ENCODE measurements at places on chromosomes 3 and 15.
A peak's percentile ranks its signal among the peaks of the same experiment; 100 is the strongest.

DNA sequence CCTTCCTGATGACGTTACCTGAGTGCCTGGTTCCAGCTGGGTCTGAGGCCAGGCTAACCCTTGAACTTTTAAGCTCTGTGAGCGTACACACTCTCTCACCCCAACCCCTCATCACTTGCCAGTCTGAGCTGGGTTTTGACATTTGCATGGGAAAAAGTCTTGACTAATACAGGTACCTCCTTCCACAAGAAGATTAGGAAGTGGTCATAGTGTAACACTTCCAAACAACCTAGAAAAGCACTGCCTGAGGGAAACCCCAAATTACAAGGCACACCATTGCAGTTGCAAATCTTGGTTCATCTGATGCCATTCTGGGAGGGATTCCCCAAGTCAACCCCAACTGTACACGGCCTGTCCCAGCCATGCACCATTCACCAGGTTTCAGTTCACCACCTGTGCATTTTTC is 499.8 kb downstream of the FOXP1 start:
- DNase-seq = peak; percentile 56

- DNase-seq = no peak
Observed at GRCh38 chr15:46677491-46677890, 1039.8 kb upstream of the SEMA6D start.

DNA sequence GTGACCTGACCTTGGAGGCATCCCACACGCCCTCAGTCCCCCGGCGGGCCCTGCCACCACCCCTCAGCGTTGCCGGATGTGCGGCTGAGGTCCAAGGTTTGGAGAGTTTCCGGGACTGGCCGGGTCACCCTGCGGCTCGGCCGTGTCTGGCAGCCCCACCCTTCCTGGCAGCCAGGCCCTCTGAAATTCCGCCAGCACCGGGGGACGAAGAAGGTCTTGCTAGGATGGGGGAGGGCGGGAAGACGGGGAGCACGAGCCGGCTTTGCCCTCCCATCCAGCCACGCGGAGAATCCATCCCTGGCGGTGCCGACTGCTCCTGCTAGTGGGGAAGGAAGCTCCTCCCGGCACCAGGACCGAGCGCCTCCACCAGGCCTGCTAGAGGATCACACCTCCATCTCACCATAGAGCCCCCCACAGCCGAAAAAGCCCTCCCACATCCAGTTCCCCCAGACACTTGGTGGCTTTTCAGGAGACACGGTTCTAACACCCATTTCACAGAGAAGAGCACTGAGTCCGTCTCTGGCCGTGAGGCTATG is 81.5 kb downstream of the CPN2 start:
- no peak for DNase-seq

DNA sequence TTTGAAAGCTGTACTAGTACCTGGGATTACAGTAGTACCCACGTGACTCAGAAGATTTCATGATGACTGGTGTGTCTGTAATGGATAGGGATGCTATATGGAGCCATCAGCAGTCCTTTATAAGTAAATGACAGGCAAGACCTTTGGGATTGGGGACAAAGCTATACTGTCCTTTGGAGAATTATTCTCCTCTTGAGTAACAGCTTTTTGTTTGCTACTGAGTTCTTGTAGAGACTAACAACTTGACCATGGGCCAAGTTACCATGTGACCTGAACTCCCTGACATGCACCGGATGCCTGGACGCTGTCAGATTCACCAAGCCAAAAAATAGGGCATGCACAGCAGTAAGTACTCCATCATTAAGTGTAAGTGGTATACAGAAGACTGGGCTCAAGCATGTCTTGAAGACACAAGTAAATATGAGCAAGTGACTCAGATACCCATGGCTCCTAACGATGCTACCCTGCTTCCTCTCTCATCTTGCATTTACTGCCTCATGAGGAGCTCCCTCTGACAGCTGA is 12.9 kb downstream of the SEC11A start:
- no peak for DNase-seq

DNA sequence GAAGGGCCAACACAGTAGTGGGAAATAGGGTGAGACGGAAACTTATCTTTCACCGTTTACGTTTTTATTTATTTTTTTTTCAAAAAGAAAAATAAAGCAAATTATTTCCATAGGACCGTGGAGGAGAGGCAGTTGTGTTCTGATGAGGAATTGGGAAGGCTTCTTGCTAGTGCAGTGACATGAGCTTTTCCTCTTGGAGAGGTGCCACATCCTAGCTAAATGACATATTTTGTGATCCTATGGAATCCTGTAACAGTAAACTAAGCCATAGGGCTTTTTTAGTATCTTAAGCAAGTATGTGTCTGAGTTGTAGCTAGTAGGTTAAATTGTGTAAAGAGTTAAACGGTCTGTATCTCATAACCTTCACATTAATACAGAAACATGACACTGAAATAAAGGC is 609.9 kb downstream of the RBMS3 start:
- no peak for DNase-seq

DNA sequence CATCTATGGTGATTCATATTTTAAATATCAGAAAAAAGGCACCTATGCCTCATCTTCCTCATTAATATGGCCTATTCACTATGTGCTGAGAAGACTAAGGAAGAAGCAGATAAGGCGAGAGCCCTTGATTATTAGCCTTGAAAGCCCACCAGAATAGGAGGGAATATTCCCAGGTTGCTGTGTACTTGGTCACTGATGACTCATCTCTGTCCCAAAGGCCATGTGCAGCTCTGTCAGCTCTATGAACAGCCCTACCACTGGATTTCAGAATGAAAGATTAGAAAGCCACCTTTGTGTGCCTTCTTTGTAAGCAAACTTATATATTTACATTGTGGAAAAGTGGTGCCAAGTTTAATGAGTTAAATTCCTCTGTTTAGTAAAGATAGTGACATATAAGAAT is 211.5 kb downstream of the NFKBIZ start:
- DNase-seq = no peak

- DNase-seq = no peak
Observed at GRCh38 chr15:35182841-35183479, 97.9 kb upstream of the NANOGP8 start.

DNA sequence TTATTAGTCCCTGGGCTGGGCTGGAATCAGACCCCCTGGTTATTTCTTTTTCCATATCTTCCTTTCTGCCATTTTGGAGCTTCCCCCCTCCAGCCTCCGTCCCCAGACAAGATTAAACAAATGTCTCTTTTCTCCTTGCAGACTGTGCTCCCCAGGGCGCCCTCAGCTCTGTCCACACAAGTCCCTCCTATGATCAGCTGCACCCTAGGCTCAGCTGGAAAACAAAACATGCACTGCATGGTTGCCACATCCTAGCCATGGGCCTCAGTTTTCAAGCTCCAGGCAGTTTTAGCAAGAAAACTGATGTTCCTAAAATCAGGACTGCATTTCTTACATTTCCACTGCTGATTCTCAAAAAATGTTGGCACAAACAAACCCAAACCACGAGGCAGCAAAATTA is 23.5 kb upstream of the RFTN1 start:
- DNase-seq = no peak

DNA sequence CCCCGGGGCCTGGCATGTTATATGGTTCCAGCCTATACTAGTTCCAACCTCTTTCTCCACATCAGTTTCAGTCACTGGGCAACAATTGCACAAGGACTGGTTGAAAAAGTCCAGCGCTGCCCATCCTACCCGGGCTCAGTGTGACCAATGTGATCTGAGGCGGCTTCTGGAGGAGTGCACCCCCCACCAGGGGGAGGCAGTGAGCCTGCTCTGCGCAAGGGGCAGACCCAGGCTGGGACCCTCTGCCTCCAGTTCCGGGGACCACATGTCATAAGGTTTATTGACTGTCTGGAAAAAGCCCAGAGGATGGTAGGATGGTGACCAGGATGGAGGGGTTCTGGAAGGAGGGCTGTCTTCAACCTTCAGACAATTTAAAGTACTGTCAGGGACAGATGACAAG is 25.6 kb upstream of the NR2E3 start:
- DNase-seq = no peak

DNA sequence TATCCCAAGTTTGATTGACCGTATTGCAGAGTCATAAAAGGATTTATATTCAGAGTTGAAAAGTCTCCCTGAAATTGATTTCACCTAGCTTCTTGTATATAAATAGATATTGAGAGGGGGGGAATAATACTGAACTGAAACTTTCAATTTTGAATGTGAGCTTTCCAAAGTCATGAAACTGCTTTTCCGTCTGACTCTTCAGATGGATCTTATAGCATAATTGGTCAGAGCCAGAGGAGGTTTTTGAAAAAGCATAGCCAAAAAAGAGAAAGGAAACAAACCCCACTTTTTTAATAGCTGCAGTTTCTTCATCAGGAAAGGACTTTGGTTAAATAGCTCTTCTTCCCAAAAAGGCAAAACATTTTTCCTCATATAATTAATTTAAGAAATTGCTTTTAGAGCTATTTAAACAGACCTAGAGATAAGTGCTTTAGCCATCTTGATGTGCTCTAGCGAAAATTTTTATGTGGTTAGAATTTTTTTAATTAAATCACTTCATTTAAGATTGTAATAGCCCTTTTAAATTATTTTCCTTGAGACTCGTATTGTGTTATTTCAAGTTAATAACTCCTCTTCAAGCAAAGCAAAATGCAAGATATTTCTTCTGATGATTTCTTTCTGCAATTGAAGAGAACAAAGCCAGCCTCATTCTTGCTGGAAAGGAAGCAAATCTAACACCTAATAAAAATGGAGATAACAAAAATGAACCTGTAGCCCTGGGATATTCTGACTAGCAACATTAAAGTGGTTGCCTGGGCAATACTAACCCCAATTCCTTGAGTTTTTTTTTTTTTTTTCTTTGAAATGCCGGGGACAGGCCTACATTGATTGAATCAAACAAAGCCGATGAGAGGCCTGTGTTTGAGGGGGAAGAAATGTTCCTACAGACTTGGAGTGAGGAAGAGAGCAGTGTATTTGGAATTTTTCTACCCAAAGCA is 173.6 kb downstream of the PTPRG start:
- DNase-seq = no peak

DNA sequence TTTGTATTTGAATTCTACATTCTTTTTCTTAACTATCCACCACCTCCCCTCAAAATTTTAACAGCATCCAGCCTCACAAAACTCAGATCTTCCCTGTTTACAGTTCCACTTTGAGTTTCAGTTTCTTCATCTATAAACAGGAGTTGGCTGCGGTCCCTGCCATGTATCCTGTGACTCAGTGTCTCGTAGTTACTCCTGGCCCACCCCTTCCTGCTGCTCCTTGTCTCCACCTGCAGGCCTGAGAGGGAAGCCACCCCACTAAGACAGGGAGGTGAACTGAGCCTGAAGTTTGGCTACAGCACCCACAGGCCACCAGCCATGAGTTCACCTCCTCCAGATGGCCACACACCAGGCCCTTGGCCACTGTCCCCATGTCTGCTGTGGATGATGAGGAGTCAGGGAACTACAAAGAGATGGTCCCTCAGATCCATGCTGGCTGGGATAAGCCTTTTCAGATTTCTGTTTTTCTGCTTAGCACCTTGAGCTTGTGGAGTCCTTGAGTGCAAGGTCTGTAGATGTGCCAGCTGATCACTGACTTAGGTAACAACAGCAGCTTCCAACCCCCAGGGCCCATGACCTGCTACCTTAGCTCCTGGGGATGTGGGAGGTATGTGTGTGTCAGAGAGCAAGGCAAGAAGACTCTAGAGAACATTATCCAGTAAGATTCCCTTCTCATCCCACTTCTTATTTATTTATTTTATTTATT is 37.5 kb downstream of the CD86 start:
- DNase-seq = peak; percentile 70

DNA sequence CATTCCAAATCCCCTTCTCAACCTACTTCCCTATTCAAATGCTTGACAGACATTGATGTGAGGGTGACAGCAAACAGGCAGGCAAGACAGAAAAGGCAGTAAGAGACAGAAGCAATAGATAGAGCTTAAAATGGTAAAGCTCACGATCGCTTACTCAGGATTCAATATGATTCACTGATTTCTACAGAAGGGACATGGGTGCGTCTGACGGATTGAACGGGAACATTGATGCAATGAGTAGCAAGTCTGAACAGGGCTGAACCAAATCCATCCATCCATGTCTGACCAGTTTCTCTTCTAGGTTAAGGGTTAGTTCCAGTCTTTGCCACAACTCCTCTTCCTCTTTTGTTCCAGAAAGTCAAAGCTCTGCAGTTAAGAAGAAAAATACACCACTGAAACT is 35.1 kb downstream of the P2RY1 start:
- no peak for DNase-seq

DNA sequence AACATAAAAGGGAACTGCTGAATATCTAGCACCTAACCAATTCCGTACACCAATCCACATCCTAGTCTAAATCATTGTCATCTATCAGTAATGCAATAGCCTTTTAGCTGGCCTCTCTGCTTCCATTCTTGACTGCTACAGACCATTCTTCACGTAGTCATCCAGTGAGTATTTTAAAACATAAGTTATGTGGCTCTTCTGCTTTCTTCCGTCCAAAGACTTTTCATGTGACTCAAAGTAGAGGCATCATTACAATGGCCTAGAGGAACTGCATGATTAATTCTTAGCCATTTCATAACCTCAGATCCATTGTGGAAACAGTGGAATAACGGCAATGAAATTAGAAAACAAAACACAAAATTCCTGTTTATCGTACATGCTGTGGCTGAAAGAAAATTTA is 88.9 kb upstream of the CBLB start:
- no peak for DNase-seq

DNA sequence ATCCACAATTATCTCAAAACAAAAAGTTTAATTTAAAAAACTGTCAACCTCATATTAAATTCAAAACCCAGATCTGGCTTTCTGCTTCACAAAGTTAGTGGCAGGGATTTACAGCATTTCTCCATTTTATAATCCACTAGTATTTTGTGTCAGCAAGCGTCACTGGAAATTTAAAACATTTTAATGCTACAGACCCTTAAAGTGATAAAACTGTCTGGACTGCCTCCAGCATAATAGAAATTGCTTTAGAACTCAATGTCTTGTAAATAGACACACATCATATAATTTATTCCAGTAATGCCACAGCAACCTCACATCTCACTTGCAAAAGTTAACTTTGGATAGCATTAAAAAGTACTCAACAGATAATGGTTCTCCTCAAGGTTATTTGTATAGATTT is 116.1 kb downstream of the ULK4 start:
- no peak for DNase-seq

- no peak for DNase-seq
Observed at GRCh38 chr3:13717222-13717895, 162.5 kb downstream of the WNT7A start.

GRCh38 chr15:36271048-36271447 is 308.4 kb upstream of the CDIN1 start:
- no peak for DNase-seq

DNA sequence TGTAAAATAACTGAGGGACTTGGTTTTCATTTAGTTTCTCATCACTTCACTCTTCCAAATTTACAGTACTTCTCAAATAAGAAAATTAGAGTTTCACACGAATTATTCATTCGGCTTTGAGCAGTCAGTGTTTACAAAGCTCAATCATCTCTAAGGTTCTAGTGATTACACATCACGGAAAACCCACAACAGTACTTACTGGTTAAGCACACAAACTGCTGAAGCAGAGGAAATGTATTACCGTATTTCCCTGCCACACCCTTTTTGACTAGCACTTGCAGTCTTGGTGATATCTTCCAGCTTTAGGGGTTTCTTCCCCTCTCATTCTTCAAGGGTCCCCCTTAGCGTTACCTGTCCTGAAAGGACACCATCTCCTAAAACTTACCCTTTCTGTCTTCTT is 164.8 kb upstream of the CDIN1 start:
- no peak for DNase-seq

All from T-helper 2 cell treated with Interferon-gamma antibody and Interleukin-4, amounts not matched to agents 5 μg/mL and 100 μg/mL, for 36 hours (primary cell).